ENCODE measurements at places on chromosomes 13 and 19. TPM values are rescaled to one million over a fixed set of nuclear protein-coding genes. Genes with fewer than 3 reads are reported as not detected.

DNA sequence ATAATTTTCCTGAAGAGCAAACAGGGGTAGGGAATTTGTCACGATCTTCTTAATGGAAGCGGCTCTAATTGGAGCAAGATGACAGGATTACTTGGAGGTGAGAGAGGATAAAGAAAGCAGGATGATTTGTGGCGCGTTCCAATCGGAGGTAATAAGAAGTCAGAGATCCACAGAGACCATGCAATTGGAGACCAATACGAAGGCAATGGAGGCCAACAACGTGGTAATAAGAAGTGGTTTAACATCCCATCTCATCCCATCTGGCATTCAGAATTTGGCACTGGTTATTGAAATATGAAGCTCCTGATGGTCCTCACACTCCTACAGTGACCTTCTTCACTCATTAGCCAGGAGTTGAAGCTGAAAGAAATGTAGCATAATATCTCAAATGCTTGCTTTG is 130.6 kb downstream of the DLEU7 start:
- H3K4me1 ChIP-seq: peaks cover 18% of the 10 kb centered on the region
- H3K27me3 ChIP-seq: peaks cover 6% of the 10 kb centered on the region
- no peaks in the 10 kb centered on the region for H3K36me3 ChIP-seq
- DNase-seq: no peak
- H3K4me3 ChIP-seq: no peak overlapping the region
- H3K27ac ChIP-seq: no peak overlapping the region

DNA sequence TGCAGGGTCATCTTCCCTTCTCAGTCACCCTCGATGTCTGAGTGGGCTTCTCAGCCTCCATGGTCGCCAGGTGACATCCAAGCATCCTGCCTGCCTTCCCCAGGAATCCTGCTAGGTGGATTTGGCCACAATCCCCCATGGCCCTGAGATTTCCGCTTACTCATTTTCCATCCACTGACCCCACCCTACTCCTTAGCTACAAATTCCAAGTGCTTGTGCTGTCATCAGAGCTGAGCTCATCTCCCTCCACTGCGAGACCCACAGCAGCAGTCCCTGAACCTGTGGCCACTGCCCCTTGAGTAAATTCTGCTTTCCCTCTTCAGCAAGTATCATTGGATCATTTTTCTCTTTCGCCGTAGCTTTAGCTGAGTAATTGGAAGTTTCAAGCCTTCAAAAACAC is 90.5 kb upstream of the ANKRD10 start:
- H3K4me3 ChIP-seq: no peak overlapping the region
- no peaks in the 10 kb centered on the region for H3K4me1 ChIP-seq
- peaks cover 13% of the 10 kb centered on the region for H3K27me3 ChIP-seq
- H3K27ac ChIP-seq: no peak overlapping the region
- H3K36me3 ChIP-seq: no peaks in the 10 kb centered on the region

The IER2 gene
- 120 TPM for total RNA-seq

- peaks cover 40% of the 10 kb centered on the region for H3K36me3 ChIP-seq
Observed at GRCh38 chr19:44131955-44132354, 9.4 kb upstream of the ZNF234 start.

DNA sequence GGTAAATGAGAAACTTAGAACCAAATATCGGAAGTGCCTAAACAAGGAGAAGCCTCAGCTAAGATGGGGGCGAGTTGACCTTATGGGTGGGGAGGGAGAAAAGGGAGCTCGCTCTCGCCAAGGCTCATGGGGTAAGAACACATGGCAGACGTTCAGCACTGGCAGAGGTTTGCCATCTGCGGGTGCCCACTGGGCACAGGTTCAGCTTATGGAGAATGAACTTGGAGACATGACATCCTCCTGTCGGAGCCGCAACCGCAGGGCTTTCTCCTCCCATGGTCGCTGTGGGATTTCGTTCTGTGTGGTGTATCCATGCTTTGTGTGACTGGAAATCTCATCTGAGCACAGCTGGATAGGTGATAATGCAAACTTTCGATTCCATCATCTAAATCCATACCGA is 36.1 kb upstream of the PEPD start:
- H3K36me3 ChIP-seq: no peaks in the 10 kb centered on the region
- H3K4me3 ChIP-seq: no peak overlapping the region
- DNase-seq: no peak
- no peak overlapping the region for H3K27ac ChIP-seq

GRCh38 chr19:46514589-46515289 is 19.1 kb upstream of the PNMA8B start:
- H3K27ac ChIP-seq: no peak overlapping the region
- no peak for DNase-seq
- peaks cover 16% of the 10 kb centered on the region for H3K4me1 ChIP-seq

The ZNF415 gene
- 3.1 TPM for total RNA-seq

The SLC6A16 gene
- 1.1 TPM for total RNA-seq

DNA sequence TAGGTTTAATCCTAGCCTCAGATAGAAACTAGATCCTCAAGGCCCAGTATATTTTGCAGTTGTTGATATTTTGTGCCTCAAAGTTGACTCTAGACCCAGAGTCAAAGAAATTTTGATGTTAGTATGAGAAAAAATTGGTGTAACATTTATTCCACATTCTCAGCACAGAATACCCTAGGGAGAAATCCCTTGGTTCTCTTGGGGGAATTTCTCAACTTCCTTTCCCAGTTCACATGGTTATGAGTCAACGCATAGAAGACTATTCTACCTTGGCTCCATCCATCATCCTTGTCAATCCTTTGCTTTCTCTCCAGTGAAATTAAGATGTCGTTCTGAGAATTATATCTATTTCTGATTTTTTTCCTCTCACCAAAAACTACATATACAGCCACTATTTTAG is 145.3 kb downstream of the POSTN start:
- no peaks in the 10 kb centered on the region for H3K27me3 ChIP-seq
- H3K36me3 ChIP-seq: no peaks in the 10 kb centered on the region
- H3K27ac ChIP-seq: no peak overlapping the region
- H3K4me1 ChIP-seq: no peaks in the 10 kb centered on the region
- DNase-seq: no peak

The ERVK3-1 gene
- 40.6 TPM for total RNA-seq

DNA sequence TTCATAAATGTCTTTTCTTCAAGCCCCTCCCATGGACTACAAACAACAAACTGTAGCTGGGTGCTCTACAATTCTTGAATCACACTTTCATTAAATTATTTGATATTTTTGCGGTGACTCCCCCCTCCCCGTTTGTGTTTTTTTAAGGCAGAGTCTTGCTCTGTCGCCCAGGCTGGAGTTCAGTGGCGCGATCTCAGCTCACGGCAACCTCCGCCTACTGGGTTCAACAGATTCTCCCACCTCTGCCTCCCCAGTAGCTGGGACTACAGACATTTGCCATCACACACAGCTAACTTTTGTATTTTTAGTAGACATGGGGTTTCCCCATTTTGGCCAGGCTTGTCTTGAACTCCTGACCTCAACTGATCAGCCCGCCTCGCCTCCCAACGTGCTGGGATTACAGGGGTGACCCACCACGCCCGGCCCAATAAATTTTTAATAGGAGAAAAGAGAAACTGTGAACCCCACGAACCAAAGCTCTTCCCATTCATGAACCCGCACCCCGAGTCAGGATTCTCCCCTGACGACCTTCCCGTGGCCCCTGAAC is 703 bp downstream of the ZNF506 start:
- H3K36me3 ChIP-seq: peaks cover 54% of the 10 kb centered on the region
- H3K4me1 ChIP-seq: peaks cover 48% of the 10 kb centered on the region
- H3K4me3 ChIP-seq: peak overlapping the region; percentile 98
- peak; percentile 48 for DNase-seq
- peak overlapping the region; percentile 99 for H3K27ac ChIP-seq
- no peaks in the 10 kb centered on the region for H3K27me3 ChIP-seq

DNA sequence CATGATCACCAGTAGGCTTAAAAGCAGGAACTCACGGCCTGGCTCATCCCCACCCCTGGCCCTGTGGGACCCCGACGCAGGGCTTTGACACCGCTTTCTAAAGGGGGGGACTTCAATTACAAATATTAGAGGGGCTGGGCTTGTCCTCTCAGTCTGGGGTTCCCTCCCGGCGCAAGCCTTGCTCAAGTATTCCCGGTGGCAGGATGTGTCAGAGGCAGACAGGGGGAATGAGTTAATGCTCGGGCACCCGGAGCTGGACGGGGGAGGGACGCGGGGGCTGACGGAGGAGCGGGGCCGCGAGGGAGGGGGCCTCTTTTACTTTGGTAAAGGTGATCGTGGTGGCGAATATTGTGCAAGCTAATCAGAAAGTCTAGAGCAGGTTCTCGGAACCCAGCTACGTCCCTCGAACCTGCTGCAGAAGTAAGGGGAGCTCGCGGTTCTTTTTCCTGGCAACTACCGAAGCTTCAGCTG is 1.1 kb downstream of the FGF14 start:
- no peak overlapping the region for H3K27ac ChIP-seq
- H3K4me3 ChIP-seq: peak overlapping the region; percentile 8
- peaks cover 28% of the 10 kb centered on the region for H3K4me1 ChIP-seq
- H3K36me3 ChIP-seq: no peaks in the 10 kb centered on the region
- DNase-seq: peak; percentile 5

DNA sequence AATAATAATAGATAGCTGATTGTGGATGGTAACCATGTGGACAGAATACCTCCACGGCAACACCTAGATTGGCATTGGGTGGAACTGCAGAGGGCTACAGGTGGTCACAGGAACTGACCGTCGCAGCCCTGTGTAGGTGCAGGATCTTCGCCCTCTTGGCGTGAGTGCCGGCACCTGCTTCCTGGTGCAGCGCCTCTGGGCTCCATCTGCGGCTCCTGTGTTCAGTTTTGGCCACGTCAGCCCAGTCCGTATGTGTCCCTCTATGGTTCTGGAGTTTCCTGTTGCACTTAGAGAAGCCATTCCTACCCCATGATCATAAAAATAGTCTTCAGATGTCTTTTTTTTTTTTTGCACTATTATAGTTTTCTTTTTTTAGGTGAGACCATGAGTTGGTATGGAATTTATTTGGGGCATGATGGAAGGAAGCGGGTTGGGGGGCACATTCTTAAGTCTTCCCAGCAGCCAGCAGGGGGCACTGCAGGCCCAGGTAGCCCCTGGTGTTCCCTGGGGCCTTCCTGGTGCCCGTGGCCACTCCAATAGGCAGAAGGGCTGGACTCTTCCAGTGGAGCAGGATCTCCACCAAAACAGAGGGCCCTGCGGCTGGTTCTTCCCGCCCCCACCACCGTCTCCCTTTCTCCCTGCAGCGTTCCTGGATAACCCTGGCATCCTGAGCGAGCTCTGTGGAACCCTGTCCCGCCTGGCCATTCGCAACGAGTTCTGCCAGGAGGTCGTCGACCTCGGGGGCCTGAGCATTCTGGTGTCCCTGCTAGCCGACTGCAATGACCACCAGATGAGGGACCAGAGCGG is 10.1 kb upstream of the SLC25A42 start:
- no peak overlapping the region for H3K4me3 ChIP-seq
- H3K27me3 ChIP-seq: no peaks in the 10 kb centered on the region
- H3K36me3 ChIP-seq: peaks cover 29% of the 10 kb centered on the region
- H3K27ac ChIP-seq: no peak overlapping the region

GRCh38 chr13:76928456-76928855 is 19.9 kb upstream of the ACOD1 start:
- H3K4me1 ChIP-seq: peaks cover 6% of the 10 kb centered on the region
- peaks cover 1% of the 10 kb centered on the region for H3K27me3 ChIP-seq
- no peaks in the 10 kb centered on the region for H3K36me3 ChIP-seq
- DNase-seq: no peak
- no peak overlapping the region for H3K4me3 ChIP-seq

The C19orf85 gene
- total RNA-seq: not detected

The EXOC3L2 gene
- total RNA-seq: not detected

DNA sequence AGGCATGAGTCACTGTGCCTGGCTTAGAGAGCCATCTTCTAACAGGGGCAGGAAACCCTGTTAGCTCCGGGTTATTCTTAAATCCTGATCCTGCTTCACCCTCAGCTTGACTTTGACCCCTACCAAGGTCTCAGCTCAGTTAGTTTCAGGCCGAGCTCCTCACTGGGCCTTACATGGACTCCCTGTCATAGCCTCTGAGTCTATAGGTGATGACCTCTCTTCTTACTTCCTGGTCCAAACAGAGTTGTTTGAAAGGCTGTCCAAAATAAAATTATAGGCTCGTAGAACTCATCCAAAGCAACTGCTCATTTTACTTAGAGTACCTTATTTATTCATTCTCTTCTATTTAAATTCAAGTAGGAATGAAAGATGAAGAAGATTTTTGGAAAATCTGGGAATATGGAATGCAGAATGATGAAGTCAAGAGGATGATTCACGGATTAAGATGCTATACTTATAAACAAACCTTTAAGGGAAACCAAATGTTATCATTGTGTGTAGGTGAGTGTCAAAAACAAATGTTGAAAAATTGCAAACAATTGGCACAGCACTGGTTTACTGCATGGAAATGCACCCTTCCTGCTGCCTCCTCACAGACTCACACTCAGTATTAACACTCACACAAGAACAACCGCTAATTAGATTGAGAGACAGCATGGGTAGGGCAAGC is 174.1 kb downstream of the RGCC start:
- H3K4me1 ChIP-seq: no peaks in the 10 kb centered on the region
- H3K27me3 ChIP-seq: no peaks in the 10 kb centered on the region
- H3K36me3 ChIP-seq: peaks cover 8% of the 10 kb centered on the region
- no peak for DNase-seq
- H3K4me3 ChIP-seq: no peak overlapping the region
- no peak overlapping the region for H3K27ac ChIP-seq

DNA sequence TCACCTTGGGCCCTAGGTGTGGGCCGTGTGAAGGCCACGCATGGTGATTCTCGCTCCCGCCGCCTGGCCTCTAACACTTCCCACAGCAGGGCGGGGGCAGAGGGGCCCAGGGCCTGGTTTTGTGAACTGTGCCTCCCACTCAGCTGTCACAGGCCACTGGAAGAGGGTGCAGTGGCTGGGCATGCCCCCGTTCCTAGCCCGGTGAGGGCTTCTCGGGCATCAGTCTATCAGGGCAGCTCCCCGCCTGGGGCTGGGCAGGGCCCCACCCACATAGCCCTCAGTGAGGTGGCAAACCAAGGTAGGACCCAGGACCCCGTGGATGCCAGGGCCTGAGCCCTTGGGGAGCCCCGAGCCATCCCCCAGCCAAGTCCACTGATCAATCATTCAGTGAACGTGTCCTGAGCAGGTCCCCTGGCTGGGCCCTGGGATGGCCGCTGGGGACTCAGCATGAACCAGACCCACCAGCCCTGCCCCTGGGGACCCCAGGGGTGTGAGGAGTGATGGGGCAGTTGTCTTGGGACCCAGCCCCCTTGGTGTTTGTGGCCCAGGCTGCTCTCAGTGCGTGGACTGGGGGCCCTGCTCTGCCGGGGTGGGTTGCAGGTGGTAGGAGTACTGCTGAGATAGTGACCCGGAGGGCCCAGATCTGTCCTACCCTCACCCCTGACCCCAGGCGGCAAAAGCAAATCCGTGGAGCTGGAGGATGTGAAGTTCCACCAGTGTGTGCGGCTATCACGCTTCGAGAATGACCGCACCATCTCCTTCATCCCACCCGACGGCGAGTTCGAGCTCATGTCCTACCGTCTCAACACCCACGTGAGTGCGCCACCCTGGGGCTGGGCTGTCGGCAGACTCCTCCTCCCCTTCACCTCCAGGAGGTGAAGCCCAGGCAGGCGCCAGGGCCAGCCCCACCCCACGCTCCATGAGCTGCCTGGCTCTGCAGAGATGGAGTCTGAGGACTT is 29.4 kb downstream of the AP1M1 start:
- no peak for DNase-seq
- H3K4me1 ChIP-seq: no peaks in the 10 kb centered on the region
- H3K27ac ChIP-seq: no peak overlapping the region
- no peaks in the 10 kb centered on the region for H3K27me3 ChIP-seq

- no peak overlapping the region for H3K4me3 ChIP-seq
- DNase-seq: peak; percentile 42
- H3K27ac ChIP-seq: peak overlapping the region; percentile 3
- H3K27me3 ChIP-seq: no peaks in the 10 kb centered on the region
- H3K4me1 ChIP-seq: peaks cover 40% of the 10 kb centered on the region
Observed at GRCh38 chr13:73228546-73228945, 169.7 kb downstream of the KLF5 start.
